ENCODE measurements at places on chromosomes 7 and 10.

DNA sequence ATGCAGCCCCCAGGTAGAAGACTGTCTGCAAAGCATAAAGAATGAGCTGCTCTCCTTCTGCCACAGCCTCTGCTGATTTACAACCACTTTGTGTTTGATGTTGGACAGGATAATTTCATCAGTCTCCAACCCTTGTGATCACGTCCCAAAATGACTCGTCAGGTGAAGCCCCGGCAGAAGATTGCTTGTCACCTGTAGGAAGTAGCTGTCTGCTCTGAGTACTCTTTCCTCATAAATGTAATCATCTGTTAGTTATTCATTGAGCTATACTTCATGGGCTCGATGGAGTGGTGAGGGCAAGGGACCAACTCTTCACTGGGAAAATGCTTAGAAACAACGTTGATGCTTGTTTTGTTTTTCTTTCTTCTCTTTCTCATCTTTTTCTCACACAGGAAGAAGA, 290.9 kb upstream of the SP8 start:
- DNase-seq, result no peak

- DNase-seq, result peak; percentile 28
Measured at GRCh38 chr10:70562036-70562755, 40.3 kb downstream of the PRF1 start.

DNA sequence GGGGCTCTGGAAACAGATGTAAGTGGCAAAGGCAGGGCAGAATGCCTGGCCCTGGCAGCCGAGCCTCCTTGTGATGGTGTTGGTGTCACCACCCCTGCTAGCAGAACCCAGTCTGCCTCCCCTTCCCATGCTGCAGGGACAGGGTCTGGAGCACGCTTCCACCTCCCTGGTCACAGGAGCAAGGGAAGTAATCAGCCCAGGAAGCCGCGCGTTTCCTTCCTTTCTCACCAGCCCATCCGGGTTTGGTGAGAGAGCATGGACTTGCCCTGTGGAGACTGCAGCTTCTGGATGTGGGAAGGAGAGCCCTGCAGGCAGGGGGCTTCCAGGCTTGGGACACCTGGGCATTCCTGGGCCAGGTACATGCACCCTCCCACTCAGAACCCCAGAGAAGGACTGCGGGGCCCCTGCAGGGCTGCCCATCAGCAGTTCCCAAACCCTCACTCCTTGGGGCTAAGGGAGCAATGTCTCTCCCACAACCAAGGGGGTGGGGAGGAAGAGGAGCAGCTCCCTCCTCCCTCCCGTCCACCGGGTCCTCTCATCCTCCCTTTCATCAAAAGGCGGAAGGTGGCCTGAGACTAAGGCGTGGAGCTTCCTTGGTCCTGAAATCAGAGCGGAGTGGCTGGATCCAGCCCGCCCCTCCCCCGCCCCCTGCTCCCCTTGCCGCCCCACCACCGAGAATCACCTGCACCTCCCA, 1.8 kb downstream of the MMRN2 start:
- DNase-seq, result no peak

- no peak for DNase-seq
Measured at GRCh38 chr10:51685768-51686167, 13.6 kb downstream of the CSTF2T start.

- DNase-seq, result no peak
Measured at GRCh38 chr10:110008518-110009339, 945 bp downstream of the ADD3 start.

- no peak for DNase-seq
Measured at GRCh38 chr10:114749014-114749413, 72.6 kb upstream of the FHIP2A start.

- DNase-seq, result no peak
Measured at GRCh38 chr7:157923903-157924630, 587.3 kb downstream of the DNAJB6 start.

GRCh38 chr10:69439350-69439739, 11.9 kb upstream of the TSPAN15 start:
- no peak for DNase-seq

DNA sequence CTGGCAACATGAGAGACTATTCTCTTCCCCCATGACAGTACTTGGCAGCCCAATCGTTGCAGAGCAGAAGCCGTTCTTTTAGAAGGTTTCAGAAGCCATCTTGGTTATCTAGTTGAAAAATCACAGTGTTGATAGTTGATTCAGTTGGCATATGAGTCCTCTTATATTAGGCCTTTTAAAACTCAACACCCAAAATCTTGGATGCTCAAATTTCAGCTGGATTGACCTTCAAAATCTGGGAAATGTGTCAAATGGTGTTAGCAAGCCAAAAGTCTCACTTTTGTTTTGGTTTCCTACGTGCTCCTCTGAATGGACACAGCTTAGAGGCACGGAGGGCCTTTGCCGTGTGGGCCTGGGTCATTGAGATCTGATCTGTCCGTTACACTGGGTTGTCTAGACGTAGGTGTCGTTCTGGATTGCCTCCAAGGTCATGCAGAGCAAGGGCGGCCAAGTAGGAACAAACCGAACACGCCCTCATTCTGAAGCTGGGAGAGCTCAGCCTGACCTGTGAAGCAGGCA, 59.3 kb upstream of the BMPER start:
- no peak for DNase-seq

- DNase-seq, result peak; percentile 92
Measured at GRCh38 chr7:75565132-75565837, 73.2 kb downstream of the SPDYE5 start.

DNA sequence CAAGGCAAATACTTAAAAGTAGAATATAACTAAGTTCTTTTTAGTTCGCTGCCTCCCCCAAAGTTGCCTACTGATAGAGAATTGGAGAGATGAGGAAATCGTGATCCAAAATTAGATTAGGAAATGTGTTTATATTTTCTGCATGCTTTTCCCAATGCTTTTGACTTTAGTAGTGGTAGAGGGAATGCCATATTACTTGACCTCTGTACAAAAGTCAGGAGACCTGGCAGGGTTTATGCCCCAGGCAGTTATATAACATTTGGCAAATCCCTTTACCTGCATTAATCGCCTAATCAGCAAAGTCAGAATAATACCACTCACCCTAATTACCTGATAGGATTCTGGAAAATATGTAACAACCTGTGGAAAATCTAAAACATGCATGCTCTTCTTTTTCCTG, 142.9 kb downstream of the ANKRD30A start:
- DNase-seq, result no peak

GRCh38 chr7:155206318-155207020, 91.2 kb upstream of the INSIG1 start:
- peak; percentile 93 for DNase-seq

- DNase-seq, result no peak
Measured at GRCh38 chr7:54931532-54931931, 87.3 kb upstream of the EGFR start.

- DNase-seq, result peak; percentile 27
Measured at GRCh38 chr10:70381471-70382421, 679 bp downstream of the LRRC20 start.
